ENCODE measurements at places on chromosomes 3 and 15.

GRCh38 chr3:12593473-12593872, 36.6 kb downstream of the MKRN2 start:
- no peak for DNase-seq

DNA sequence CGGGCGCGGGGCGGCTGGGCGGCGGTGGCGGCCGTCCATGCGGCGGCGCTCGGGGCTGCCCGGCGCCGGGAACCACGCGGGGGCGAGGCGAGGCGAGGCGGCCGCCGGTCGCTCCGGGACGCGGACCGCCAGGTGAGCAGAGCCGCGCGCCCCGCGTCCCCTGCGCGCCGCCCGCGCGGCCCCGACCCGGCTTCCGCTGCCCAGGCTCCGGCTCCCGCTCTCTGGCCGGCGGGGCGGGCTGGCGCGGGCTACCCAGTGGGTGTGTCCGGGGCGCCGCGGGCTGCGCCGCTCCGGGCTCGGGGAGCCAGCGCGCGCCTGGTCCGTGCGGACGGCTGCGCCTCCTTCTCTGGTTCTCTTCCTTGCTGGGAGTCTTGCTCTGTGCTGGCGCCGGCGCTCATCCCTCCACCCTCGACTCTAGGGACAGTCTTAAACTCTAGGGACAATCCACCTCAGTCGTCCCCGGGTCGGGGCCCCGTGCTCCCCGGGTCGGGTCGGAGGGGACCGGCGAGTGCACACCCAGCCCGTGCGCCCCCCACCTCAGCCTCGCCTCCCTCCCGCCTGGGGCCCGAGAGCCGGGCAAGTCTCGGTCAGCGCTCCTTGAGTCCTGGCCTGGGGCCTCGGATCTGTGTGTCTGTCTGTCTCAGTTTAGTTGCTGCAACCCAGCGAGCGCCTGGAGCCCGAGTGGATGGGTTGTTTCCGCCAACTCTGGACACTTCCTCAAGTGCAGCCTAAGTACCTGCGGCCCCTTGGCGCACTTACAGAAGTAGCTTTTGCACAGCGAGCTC, 488 bp downstream of the THSD4 start:
- DNase-seq, result no peak

DNA sequence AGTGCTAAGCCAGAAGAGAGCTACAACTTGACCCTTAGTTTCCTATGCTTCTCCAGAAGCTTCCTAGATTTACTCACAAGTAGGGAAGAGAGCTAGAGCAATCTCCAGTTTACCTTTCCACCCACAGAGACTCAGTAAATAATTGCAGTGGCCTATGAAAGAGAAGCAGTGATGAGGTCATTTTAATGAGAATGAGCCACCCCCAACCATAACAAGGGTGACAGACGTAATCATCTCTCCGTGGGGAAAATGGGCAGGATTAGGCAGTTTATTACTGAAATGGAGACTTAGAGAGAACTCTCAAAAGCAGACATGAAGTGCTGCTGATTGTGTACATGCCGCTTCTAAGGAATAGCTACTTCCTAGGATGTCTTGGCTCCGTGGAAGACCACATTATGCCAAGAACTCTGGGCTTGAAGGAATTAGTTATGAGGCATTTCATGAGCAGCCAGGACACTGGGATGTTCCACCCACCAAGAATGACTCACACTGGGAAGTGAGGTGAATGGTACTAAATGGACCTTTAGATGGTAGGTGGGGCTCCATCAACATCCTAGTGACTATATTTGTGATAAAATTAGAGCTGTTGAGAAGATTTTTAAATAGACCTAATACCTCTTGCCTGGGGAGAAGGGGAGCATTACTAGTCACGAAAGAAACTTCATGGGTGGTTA, 160.9 kb downstream of the EDEM1 start:
- DNase-seq, result no peak

GRCh38 chr3:146895026-146895749, 290.0 kb upstream of the PLSCR5 start:
- no peak for DNase-seq

- no peak for DNase-seq
Measured at GRCh38 chr3:11626084-11626463, 17.6 kb downstream of the VGLL4 start.

GRCh38 chr15:90205050-90205848, 4.1 kb downstream of the SEMA4B start:
- no peak for DNase-seq

DNA sequence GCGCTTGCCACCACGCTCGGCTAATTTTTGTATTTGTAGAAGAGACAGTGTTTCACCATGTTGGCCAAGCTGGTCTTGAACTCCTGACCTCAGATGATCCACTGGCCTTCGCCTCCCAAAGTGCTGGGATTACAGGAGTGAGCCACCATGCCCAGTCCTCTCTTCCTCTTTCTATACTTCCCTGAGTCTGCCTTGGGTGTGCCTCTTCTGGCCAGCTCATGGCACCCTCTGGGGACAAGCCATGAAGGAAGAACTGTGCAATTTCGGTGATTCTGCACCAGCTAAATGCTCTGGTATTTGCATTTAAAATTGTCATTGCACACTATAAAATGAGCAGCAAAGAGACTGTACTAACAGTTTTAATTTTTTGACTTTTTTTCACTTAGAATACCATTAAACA, 66.6 kb downstream of the IL20RB start:
- no peak for DNase-seq
